ENCODE measurements at places on chromosomes 5 and 9.

GRCh38 chr9:5442400-5443011, 4.8 kb upstream of the PLGRKT start:
- peak; percentile 14 for DNase-seq

DNA sequence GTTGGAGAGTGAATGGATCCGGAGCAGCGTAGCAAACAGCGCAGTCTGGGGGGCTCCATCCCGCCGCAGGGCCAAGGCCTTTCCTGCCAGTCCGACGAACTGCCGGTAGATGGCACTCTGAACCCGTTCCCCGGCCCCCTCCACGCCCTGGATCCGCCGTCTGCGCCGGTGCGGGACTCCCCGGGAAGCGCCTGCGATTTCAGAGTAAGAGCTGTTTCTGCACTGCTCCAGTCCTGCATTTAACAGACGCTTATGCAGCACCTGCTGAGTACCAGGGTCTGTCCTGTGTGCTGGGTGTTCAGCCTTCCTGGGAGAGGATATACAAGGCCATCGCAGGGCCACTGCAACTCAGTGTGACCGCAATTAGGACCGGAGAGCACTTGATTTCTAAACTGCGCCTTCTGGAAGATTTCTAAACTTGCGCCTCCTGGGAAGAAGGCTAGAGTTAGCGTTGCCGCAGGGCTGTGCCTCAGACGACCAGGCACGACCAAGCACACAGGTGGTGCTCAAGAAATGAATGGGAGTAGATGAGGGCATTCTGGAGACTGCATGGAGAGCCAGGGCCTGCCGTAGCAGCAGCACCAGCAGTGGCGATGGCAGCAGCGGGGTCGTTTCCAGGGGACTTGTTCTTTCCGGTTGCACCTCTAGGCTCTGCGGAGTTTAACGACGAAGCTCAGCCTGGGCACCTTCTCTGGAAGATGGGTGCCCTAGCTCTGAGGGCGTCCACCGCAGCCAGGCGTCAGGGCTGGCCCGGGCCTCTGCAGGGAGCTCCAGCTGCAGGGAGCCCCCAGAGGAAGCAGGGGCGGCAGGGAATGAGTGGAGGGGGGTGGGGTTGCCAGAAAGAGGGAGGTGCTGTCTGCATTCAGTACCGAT, 14.3 kb upstream of the TIFAB start:
- peak; percentile 34 for DNase-seq

DNA sequence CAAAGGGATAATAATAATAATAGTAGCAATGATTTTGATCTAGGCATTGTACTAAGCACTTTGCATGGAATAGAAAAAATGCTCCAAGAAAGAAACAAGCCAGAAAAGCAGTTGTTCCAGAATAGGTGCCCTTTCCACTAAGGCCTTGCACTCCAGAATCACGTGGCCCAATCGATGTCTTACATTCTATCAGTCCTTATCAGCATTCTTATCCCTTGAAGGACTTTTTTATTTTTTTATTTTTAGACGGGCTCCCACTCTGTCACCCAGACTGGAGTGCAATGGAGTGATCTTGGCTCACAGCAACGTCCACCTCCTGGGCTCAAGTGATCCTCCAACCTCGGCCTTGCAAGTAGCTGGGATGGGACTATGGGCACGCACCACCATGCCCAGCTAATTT, 36.5 kb downstream of the PDZD2 start:
- no peak for DNase-seq

DNA sequence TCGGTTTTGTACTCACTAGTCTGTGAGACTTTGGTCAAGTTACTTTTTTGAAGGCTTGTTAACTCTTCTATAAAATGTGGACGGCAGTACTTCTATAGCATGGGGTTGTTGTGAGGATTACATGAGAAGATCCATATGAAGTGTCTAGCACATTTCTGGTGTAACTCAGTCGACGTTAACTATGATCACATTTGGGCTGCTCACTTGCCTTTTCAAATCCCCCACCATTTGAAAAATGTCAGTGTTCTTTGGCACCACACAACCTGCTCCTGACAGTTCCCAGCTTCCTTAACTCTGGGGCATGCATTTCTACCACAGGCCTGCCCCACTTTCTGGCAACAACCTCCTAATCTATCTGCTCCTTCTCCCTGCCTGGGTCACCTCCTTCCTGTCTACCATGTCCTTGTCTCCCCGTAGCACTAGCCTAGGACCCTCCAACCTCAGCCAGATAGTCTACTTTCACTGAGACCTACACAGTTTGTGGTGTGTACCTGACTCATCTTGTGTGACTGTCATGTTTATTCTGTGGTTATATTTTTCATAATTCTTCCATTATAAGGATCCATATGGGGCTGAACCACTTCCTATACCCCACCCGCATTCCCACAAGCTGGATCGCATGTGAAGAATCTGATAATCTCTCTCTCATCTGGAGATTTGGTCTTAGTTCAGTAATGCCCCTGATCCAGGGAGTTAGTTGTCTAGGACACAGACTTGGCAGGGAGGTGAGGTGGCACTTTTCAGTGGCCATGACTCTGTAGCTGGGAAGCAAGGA, 30.2 kb upstream of the BASP1 start:
- DNase-seq: no peak

DNA sequence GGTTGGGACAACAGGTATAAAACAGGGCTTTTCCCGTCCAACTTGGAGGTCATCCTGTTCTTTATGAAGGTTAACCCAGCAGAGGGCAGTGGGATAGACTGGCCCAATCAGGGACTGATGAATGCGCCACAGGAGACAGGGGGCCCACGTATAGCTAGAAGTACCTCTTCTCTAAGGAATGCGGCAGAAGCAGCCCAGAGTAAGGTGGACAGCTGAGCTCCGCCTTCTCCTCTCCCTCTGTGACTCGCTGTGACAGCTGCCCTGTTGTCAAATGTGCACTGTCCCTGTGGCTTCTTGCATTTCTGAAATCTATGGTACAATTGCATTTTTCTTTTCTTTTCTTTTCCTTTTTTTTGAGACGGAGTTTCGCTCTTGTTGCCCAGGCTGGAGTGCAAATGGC, 306.6 kb downstream of the FBXL7 start:
- DNase-seq: no peak

DNA sequence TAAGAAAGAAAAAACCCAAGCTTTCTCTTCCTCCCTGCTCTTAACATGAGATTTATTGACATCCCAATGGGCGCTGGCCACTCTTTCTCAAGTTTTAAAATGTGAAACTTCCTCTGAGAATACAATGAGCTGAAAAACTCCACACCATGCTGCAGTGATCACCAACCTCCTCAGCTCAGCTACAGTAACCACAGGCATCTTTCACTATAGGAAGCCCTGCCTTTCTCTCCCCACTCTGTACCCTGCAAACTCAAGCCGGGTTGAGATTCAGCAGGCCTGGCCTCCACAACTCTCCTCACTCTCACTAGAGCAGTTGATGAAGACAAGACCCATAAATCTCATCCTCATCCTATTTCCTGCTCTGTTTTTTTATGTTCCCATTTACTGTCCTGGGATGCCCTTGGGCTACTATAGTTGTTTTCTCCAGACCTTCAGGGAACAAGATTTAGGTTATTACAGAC, 48.3 kb downstream of the SH3TC2 start:
- no peak for DNase-seq

DNA sequence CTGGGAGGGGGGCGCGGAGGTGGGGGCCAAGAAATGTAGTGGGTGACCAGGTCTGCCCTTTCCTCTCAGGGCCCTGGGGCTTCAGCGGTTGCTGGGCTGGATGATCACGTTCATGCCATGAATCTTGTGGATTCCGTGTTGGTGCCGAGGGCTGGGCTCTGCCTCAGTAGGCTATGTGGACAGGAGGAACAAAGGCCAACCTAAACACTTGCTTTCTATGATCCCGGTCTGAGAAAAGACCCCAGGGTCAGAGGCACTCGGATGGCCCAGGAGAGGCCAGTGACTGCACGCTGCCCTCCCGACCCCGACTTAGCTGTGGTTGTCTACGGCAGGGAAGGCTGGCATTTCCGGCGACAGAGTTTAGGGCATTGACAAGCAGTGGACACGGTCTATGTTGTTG, 26.6 kb downstream of the PHF2 start:
- no peak for DNase-seq

DNA sequence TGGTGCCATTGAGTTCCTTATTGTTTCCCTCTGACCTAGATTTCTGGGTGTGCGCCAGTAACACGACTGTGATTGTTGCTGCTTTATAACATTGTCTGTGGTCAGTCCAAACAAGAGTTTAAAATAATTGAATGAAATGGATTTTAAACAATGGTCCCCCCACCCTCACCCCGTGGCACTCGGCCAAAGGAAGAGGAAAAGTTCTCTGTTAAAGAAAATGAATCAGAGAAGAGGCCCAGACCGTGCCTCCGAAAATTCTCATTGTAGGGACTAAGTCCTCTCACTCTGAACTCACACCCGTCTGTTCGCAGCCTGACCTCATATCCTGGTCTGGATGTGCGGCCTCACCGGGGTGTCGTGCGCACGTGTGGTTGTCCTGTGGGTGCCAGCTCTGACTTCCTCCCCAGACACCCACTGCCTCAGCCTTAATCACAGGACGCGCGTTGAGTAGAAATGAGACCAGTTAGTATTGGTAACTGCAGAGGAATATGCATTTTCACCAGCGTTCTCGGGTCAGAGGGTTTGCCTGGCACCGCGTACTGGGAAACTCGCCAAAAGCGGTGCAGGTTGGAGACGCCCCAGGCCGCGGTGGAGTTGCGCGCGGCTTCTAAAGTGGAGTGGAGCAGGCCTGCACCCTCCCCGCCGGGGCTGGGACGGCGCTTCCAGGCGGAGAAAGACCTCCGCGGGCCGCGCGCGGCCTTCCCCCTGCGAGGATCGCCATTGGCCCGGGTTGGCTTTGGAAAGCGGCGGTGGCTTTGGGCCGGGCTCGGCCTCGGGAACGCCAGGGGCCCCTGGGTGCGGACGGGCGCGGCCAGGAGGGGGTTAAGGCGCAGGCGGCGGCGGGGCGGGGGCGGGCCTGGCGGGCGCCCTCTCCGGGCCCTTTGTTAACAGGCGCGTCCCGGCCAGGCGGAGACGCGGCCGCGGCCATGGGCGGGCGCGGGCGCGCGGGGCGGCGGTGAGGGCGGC, at the start of gene ABL1:
Gene ABL1, plus strand, starts transcription at position 884 of the 966 bp plus-strand sequence. CDS start 193 bp downstream, outside the sequence.
- DNase-seq: peak; percentile 72

DNA sequence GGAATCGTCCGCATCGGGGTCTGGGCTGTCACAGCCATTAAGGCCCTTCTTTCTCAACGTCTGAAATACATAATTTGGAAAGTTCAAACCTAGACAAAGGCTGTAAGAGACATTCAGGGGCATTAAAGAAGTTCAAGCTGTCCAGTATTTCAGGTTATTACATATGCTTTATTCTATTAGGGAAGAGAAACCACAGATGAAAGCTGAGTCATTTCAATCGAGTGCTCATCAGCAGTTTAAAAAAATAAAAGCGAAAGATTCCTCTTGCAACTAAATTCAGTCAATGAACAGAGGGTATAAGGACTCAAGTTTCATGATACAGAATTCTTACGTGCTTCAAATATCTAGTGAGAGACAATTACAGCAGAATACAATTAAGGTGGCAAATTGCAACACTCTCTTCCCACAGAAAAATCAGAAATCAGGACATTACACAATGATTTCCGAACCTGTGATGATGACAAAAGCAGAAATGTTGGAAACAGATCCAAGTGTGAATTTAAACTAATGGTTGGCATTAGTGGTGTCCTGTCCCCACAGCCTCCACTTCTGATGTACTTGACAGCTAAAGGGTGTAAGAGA, 121.6 kb downstream of the MEF2C start:
- DNase-seq: no peak

- DNase-seq: no peak
Observed at GRCh38 chr5:99272576-99272975, 343.8 kb upstream of the CHD1 start.

All from DMS79 treated with DMSO at 0.1 percent for 48 hours (cell line).